Activated T-cell treated with anti-CD3 and anti-CD28 coated beads, Interleukin-2, amount 50 U/mL, for 48 hours (primary cell): ENCODE measurements at places on chromosomes 5 and 9.

DNA sequence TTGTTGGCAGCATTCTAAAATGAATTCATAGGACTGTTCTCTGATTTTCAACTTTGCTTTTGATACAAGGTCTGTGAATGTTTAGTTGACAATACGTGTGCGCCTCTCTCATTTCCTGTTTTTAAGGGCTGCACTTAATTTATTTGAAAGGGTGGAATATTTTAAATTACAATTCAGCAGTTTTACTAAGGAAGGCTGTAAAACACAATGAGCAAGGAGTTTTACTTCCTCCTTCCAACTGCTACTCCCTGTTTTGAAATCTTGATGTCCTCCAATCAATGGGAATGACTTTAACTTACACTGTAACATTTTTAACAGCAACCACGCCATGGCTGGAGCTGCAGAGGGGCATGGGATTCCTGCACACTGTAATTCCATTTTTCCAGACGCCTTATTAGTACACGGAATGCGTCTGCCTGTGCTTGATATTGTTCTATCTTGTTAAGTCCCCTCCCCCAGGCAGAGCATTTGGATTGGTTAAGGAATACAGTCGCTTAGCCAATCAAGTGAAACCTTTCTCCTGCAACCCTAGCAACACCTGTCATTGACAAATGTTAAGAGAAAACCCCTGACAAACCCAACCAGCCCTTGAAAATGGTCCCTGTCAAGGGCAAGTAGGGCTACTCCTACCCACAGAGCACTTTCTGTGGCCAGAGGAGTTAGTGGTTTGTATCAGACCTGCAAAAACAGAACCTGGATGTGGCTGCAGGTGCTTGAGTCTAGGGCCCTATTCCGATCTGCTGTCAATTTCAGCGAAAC lies 12.5 kb upstream of the ZSWIM6 start:
- no peak for DNase-seq

- no peak for DNase-seq
Measured at GRCh38 chr5:170425731-170426130, 36.6 kb upstream of the KCNMB1 start.

DNA sequence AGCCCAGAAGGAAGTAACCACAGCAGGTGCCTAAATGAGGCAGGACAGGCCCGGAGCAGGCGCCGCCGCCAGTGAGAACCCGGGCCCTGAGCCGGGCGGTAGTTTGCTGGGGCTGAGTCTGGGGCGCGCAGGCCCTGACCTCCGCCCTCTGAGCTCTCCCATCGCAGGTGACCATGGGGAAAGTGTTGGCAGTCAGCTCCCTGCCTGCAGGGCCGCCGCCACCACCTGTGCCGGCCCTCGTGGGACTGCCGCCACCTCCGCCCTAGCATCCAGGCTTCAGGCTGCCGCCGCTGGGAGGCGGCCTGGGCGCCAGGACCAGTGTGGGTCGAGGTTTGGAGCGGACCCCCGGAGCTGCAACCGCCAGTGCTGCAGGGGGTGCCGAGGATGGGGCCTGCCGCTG lies 61.1 kb downstream of the TARS1 start:
- no peak for DNase-seq

DNA sequence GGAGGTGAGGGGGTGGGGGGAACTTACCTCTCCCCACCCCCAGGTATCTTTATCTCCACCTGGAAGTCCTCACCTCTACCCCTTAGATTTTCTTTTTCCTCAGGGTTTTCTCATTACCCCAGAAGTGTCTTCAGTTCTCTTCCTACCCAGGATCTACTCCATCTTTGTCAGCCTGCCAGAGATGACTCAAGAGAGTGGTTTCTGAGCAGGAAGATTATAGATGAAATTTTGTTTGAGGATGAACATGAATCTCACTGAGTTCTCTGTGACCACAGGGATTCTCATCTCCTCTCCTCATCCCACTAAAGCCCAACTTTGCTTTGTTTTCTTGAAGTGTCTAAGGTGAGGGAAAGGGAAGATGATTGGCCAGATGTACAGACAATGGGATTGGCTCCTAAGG lies 5.2 kb upstream of the HINT2 start:
- no peak for DNase-seq

DNA sequence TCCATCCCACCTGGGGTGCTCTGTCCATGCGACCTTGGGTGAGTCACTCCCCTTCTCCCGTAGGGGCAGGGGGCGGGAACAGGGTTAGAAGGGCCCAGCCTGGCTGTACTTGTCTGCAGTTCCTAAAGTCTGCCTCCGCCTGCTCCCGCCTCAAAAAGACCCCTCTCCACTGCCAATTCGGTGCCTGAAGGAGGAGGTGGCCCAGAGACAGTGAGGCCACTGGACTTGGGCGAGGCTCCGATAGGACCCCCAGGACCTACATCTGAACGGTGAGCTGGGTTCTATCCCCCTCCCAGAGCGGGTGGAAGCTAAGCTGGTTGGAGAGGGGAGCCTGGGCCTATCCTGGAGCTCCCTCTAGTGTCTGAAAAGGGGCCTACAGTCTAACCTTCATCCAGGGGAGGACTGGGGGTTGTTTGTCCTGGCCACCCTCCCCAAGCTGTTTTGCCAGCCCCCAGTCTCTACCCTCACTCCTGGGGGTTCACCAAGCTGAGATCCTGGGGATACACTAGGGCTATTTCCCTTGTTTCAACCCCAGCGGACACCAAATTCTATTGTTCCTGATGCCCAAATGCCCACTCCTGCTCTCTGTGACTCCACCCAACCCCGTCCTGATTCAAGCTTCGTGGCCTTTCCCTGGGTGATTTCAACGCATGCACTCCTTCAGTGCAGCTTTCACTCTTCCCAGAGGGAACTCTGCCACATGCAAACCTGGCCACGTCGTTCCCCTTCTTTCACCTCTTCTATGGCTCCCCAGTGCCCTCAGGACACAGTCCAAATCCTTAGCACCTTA lies 6.1 kb upstream of the CRB2 start:
- DNase-seq, result peak; percentile 79

DNA sequence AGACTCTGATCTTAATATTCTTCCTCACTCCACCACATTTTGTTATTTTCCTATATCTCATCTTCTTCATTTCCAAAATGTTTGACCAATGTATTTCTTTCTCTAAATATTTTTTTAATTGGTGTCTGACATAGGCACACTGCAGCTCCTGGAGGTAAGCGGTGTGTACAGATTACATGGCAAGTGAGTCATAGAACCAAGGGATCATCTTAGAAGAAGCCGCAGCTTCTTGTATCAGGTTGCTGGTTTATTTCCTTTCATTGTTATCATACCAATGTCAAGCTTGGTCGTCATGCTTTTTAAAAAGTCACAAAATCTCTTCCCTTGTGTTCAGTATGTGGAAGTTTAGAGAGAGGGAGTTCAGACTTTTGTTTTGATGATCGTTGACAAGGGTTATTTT lies 526.1 kb upstream of the CDH18 start:
- DNase-seq, result no peak

- peak; percentile 46 for DNase-seq
Measured at GRCh38 chr5:168528521-168529373, at the start of gene FBLL1. Gene FBLL1 (plus strand): TSS chr5:168529305. CDS start chr5:168529505, 200 bp downstream.
